ENCODE measurements at places on chromosomes 12 and 14. TPM values are rescaled to one million over a fixed set of nuclear protein-coding genes. Genes with fewer than 3 reads are reported as not detected.

SYCP3 gene
- not detected for total RNA-seq

CD163 gene
- total RNA-seq: 270 TPM

LAG3 gene
- total RNA-seq: 0.62 TPM

FOXM1 gene
- total RNA-seq: 0.44 TPM

Measured in left cardiac atrium (tissue), 4 donors.